ENCODE measurements at places on chromosomes 13 and 19.

- DNase-seq, result no peak
These were observed 47.3 kb downstream of the LATS2 start for GRCh38 chr13:21014139-21014501.

- no peak for DNase-seq
These were observed 237.6 kb downstream of the LACC1 start for GRCh38 chr13:44117351-44117750.

- no peak for DNase-seq
These were observed 30.4 kb downstream of the KLF5 start for GRCh38 chr13:73089213-73089612.

- no peak for DNase-seq
These were observed 9.8 kb upstream of the SIAH3 start for GRCh38 chr13:45861322-45861721.
